Right lung (tissue), 10 donors: ENCODE measurements at places on chromosomes 13 and 19. TPM values are rescaled to one million over a fixed set of nuclear protein-coding genes. Genes with fewer than 3 reads are reported as not detected.

The PSG2 gene
- polyA plus RNA-seq: not detected

The ZGLP1 gene
- polyA plus RNA-seq: 9.2 TPM

The TINCR gene
- polyA plus RNA-seq: 0.43 TPM

DNA sequence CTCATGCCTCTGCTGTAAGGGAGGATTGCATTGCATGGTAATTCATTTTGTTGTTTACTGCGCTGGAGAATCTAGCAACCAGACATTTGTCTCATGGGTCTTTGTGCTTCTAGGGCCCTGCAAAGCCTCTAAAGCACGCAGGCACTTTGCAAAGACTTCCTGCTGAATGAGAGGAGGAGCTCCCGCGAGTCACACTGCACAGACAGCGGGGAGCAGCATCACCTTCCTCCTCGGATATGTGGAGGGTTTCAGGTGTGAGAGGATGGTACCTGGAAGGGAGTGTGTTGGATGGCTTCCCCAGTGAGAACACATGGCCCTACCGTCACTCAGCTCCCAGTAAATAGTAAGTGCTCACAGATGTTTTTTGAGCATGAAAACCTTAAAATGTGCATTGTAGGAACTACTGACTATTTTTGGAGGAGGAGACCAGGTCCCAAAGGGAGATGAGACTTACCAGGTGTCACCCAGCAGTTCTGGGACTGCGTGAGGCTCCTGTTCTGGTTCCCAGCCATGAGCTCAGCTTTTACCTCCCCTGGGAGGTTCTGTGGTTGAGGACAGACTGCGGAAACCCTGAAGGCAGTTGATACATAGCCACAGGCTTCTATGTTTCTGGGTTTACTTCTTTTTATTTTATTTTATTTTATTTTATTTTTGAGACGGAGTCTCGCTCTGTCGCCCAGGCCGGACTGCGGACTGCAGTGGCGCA lies 278.0 kb downstream of the FGF9 start:
- no peak for DNase-seq

- DNase-seq: no peak
Observed at GRCh38 chr13:36543671-36544070, 111.4 kb downstream of the CCNA1 start.

DNA sequence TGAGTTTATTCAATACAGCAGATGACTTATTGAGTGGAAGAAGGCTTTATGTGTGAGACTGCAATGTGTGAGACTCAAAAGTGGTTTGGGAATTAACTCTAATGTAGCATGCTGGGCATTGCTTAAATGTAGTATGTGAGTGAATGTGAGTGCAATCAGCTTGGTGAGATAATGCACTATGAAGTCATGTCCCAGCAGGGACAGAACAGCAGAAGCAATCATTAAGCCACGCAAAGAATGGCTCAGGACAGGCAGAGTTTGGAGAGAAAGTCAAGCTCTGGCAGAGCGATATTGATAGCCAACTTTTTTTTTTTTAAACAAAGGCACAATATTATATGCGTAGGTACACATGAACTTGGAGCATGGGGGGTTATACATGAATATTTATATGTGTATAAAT lies 597.7 kb downstream of the GPC6 start:
- no peak for DNase-seq
